ENCODE measurements at places on chromosomes 11 and 22.
A peak's percentile ranks its signal among the peaks of the same experiment; 100 is the strongest.

GRCh38 chr11:119155733-119156492 is 7.1 kb downstream of the ABCG4 start:
- no peak for DNase-seq

- no peak for DNase-seq
Measured at GRCh38 chr11:118002541-118003423, 16.6 kb downstream of the IL10RA start.

DNA sequence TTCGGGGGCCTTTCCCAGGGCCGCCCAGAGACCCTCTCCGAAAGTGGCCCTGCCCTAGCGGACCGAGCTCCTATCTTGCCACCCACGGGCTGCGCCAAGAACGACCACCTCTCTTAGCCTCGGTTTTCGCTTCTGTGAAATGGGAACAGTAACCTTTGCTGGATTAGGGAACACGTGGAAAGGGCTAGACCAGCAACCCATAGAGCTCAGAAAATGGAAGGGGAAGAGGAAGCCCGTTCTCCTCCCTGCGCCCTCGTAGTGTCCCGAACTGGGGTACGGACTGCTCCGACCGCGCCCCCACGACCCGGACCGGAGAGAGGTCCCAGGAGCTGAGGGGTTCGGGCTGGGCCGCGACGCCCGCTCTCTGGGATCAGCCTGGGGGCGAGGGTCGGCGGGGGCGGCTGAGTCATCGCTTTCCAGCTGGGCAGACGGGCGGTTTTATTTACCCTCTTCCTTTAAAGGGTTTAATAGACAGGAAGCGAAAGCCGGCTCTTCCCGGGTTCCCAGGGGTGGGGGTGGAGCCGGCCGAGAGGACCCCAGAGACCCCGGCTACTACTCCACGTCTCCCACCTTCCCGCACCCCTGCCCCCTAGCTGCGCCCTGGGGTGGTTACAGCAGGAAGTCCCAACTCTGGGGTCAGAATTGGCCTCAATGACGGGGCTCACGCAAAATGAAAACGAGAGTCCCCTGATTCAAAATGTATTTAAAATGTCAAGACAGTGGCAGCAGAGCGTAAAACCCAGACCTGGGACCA is 907 bp upstream of the PHLDA2 start:
- peak; percentile 63 for DNase-seq

DNA sequence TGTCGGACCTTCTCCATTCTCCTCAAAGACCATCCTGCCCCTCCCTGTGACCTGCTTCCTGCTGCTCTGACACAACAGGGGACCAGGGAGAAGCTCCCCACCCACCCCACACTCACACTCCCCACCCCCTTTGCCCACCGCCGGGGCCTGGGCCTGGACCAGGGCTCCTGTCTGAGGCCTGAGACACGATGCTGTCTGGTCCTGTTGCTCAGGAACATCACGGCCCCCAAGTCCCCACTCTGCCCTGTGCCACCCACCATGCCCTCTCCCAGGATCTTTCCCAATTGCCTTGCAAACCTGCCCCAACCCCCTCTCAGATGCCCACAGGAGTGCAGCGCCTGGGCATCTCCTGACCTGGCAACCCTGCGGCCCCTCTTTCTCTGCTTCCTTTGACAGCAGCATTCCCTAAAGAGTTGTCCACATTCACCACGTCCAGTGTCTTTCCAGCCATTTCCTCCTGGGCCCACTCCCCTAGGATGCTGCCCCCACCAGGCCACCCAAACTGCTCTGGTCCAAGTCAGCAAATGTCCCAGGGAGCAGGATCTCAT is 10.8 kb downstream of the CSF2RB start:
- no peak for DNase-seq

- DNase-seq, result peak; percentile 94
Measured at GRCh38 chr11:7020183-7020917, at the start of the genes NLRP14 and ZNF214. Gene NLRP14, plus strand, starts transcription at chr11:7020479. Its CDS starts 18,108 bp downstream, at chr11:7038587. Gene ZNF214, minus strand, starts transcription at chr11:7020346. Its CDS starts 17,511 bp downstream, at chr11:7002835.

GRCh38 chr11:87290304-87290922 is 252.7 kb downstream of the TMEM135 start:
- DNase-seq, result peak; percentile 4

GRCh38 chr22:28792491-28793383 is 7.6 kb downstream of the XBP1 start:
- no peak for DNase-seq
